ENCODE measurements at places on chromosomes 2 and 18. TPM values are rescaled to one million over a fixed set of nuclear protein-coding genes. Genes with fewer than 3 reads are reported as not detected.

GRCh38 chr2:82795446-82795845 lies 1663.6 kb downstream of the SUCLG1 start:
- DNase-seq, result no peak
- no peaks in the 10 kb centered on the region for H3K36me3 ChIP-seq
- no peak overlapping the region for H3K4me3 ChIP-seq
- no peak overlapping the region for H3K27ac ChIP-seq
- H3K4me1 ChIP-seq, result no peaks in the 10 kb centered on the region
- H3K27me3 ChIP-seq, result no peaks in the 10 kb centered on the region

DNA sequence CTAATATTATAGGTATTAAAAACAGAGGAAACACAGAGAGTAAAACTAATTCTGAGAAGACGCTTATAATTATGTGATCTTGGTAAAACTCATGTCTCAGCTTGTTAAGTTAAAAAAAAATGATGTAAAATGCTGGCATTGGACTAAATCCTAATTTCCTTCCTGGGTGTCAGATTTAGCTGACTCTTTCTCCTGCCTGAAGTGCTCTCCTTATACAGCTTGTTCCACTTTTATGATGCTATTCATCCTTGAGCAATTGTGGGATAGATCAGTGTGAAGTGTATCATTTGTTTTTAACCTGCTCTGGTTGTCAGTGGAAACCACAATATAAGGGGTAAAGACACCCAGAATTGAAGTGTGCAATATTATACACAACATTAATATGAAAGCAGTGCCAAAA lies 84.9 kb downstream of the EFEMP1 start:
- no peak overlapping the region for H3K27ac ChIP-seq
- no peak overlapping the region for H3K4me3 ChIP-seq
- no peak for DNase-seq
- no peaks in the 10 kb centered on the region for H3K27me3 ChIP-seq
- H3K4me1 ChIP-seq, result peaks cover 29% of the 10 kb centered on the region

DNA sequence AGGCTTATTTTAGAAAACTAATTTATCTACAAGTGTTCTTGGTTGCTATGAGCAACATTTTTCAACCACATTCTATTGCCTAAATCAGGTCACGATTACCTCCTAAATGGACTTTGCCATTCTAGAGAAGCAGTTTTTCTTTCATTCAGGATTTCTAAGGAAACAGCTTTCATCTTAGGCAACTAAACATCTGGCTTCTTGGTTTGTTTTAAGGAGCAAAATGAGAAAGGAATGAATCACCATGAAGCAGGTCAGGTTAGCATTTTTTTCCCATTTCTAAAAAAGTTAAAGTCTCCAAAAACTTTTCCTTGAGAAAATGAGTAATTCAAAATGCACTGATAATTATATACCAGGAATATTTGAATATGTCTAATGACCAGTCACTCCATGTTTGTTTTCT lies 114.8 kb downstream of the GAREM1 start:
- H3K27me3 ChIP-seq, result no peaks in the 10 kb centered on the region
- peaks cover 8% of the 10 kb centered on the region for H3K4me1 ChIP-seq
- no peak overlapping the region for H3K4me3 ChIP-seq
- no peak overlapping the region for H3K27ac ChIP-seq

GRCh38 chr2:37324536-37324785 lies 172 bp downstream of the PRKD3 start:
- H3K36me3 ChIP-seq, result no peaks in the 10 kb centered on the region
- H3K4me1 ChIP-seq, result peaks cover 9% of the 10 kb centered on the region
- H3K27ac ChIP-seq, result peak overlapping the region; percentile 95
- no peaks in the 10 kb centered on the region for H3K27me3 ChIP-seq
- peak; percentile 86 for DNase-seq

DNA sequence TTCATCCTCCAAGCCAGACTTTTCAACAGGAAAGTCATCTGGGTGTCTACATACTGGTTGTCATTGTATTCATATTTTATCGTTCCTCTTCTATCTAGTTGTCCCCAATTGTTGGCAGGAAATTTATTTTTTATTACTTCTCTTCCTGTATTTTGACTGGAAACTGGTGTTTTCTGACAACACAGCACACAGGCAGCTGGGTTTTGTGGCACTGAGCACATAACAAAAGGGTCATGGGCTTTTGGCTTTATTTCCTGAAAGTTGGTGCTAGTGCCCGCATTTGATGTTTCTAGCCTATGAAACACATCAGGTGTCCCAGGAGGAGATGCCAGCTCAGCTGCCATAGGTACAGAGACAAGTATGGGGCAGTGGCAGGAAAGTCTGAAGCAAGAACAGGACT lies 126.4 kb downstream of the TMEM17 start:
- no peak for DNase-seq
- H3K27ac ChIP-seq, result no peak overlapping the region
- H3K36me3 ChIP-seq, result no peaks in the 10 kb centered on the region
- H3K27me3 ChIP-seq, result no peaks in the 10 kb centered on the region

Gene HS1BP3
- 35.9 TPM for total RNA-seq

- H3K27ac ChIP-seq, result peak overlapping the region; percentile 79
- peaks cover 28% of the 10 kb centered on the region for H3K4me1 ChIP-seq
- H3K4me3 ChIP-seq, result no peak overlapping the region
Observed at GRCh38 chr2:27779417-27780055, 8.0 kb downstream of the MRPL33 start.
